ENCODE measurements at places on chromosomes 6 and 20.
A peak's percentile ranks its signal among the peaks of the same experiment; 100 is the strongest.

GRCh38 chr20:58256842-58257241 lies 28.4 kb upstream of the ANKRD60 start:
- DNase-seq: no peak

- DNase-seq: peak; percentile 10
Measured at GRCh38 chr6:14452567-14453527, 335.3 kb downstream of the CD83 start.

- no peak for DNase-seq
Measured at GRCh38 chr6:1251198-1252155, 60.4 kb upstream of the FOXQ1 start.

DNA sequence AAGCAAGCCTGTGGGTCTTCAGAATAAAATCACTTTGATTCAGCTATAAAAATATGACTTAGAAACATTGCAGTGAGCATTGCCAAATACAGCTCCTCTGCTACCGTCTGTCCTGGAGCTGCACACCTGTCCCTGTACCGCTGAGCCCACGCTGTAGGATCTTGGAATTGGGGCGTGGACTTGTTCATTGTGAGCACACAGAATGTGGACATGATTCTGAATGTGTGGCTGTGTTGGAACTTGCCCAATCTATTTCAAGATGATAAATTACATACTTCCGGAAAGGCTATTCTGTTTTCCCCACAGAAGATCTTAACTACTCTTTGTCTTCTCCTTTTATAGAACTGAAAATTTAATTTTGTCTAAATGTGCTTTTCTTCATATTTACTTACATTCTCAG lies 107.3 kb downstream of the UST start:
- DNase-seq: no peak

- no peak for DNase-seq
Measured at GRCh38 chr6:127923135-127923534, 22.3 kb upstream of the THEMIS start.

DNA sequence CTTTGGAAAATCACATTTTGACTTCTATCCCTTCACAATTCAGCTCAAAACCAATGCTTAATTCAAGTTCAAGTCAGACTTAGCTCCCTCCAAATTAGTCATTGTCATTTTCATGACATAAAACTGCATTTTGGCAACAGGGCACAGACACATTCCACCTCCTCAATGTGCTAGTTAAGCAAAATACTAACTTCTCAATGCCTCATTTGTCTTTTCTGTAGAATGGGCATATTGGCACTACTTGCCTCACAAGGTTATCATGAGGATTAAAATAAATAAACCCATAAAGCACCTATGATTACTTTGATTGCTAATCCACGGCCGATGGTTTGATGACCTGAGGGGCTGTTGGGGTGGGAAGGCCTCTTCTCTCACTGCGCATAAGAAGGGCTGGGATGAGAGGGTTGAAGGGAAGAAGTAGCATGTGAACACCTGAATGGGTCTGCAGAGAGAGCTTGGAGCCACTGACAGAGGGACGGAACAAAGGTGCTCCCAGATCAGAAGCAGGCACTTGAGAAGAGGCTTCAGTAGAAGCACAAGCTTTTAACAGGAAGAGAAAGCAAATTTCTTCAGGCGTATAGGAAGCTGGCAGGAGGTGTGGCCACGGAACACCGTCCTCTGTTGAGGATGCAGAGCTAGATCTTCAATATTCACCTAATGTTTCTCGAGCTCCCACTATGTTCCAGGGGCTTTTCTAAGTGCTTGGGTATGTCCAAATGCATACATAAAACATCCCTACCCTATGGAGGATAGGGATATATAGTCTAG lies 11.7 kb upstream of the TBC1D7 start:
- no peak for DNase-seq

DNA sequence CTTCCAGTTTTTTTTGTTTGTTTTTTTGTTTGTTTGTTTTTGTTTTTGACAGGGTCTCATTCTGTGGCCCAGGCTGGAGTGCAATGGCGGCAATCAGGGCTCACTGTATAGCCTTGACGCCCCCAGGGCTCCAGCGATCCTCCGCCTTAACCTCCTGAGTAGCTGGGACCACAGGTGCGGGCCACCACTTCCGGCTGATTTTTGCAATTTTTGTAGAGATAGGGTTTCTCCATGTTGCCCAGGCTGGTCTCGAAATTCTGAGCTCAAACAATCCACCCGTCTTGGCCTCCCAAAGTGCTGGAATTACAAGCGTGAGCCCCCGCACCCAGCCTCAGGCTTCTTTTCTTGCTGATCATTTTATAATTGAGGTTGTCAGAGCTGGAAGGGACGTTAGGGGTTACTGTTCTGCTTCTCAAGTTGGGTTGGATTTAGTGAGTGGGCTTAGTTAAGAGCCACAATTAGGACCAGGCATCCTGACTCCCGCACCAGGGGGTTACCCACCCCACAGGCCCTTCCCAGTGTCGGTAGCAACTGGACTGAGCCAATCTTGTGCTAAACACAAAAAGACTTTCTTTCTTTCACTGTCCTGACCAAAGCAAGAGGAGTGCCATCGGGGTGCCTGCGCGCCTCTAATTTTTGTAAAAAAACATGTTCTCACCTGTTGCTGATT lies 13.1 kb upstream of the ZSCAN9 start:
- no peak for DNase-seq

DNA sequence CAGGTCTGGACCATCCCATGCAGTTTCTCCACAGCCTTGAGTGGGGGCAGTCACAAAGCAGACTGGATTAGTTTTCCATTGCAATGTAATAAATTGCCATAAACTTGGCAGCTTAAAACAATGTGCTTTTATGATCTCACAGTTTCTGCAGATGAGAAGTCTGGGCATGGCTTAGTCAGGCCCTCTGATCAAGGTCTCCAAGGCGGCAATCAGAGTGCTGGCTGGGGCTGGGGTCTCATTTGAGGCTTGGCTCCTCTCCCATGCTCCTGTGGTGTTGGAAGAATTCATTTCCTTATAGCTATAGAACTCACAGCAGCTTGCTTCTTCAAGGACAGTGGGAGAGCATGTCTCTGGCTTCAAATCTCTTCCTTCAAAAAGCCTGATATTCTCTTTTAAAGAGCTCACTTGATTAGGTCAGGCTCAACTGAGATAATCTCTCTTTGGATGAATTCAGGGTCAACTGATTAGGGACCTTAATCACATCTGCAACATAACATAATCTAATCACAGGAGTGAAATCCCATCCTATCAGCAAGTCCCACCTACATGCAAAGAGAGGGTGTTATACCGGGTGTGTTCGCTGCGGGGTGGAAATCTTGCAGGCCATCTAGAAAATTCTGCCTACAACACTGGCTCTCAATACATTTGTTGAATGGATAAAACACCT lies 77.4 kb upstream of the SULF2 start:
- no peak for DNase-seq

GRCh38 chr6:28947831-28948270 lies 24.1 kb upstream of the TRIM27 start:
- no peak for DNase-seq

DNA sequence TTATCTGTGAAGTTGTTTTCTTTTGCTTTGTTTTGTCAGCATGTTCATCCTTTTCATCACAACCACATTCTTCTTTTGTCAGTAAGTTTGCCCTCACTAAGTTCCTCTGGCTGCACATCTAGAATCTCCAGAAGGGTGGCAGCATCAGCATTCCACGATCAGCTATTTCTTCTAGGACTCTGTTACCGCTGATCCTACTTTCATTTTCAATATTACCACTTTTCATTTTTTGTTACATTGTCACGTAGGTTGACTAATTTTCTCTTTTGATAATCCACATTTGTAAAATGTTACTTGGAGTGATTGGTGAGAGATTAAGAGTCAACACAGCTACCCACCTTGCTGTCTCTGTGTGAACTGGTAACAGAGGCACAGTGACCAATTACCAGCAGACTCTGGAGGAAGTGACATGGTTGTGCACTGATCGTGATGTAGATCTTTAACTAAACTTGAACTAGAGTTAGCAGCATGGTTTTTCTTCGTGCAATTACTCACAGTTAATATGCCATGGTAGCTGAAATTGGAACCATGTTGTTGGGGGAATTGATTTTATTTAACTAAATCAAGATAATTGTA lies 307.9 kb upstream of the SLC35B3 start:
- no peak for DNase-seq

DNA sequence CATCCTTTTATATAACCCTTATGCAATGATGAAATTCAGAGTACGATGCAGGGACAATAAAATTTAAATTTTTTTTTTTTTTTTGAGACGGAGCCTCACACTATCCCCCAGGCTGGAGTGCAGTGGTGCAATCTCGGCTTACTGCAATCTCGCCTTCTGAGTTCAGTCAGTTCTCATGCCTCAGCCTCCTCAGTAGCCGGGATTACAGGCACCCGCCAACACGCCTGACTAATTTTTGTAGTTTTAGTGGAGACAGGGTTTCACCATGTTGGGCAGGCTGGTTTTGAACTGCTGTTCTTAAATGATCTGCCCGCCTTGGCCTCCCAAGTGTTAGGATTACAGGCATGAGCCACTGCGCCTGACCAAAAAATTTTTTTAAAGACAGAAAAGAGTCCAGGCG lies 15.2 kb downstream of the MTO1 start:
- no peak for DNase-seq

DNA sequence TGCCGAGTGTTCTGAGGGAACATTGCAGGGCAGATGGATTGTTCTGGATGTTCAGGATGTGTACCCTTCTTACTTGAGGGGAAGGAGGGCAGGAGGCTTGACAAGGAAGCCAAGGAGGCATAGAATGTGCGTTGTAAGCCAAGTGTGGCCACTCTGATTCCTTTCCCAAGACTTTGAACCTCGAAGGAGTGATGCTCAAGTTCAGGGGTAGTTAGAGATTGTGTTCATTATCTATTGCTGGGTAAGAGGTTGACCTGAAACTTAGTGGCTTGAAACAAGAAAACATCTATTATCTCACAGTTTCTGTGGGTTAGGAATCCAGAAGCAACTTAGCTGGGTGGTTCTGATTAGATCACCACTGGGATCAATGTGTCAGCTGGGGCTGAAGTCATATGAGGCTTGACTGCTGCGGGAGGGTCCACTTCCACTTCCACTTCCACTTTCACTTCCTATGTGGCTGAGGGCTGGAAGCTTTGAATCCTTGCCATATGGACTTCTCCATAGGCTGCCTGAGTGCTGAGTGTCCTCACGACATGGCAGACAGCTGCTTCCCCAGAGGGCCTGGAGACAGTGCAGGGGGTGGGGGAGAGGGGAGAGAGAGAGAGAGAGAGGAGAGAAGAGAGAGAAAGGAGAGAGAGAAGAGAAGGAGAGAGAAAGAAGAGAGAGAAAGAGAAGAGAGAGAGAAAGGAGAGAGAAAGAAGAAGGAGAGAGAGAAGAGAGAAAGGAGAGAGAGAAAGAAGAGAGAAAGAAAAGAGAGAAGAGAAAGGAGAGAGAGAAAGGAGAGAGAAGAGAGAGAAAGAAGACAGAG lies 6.9 kb upstream of the CD40 start:
- no peak for DNase-seq

DNA sequence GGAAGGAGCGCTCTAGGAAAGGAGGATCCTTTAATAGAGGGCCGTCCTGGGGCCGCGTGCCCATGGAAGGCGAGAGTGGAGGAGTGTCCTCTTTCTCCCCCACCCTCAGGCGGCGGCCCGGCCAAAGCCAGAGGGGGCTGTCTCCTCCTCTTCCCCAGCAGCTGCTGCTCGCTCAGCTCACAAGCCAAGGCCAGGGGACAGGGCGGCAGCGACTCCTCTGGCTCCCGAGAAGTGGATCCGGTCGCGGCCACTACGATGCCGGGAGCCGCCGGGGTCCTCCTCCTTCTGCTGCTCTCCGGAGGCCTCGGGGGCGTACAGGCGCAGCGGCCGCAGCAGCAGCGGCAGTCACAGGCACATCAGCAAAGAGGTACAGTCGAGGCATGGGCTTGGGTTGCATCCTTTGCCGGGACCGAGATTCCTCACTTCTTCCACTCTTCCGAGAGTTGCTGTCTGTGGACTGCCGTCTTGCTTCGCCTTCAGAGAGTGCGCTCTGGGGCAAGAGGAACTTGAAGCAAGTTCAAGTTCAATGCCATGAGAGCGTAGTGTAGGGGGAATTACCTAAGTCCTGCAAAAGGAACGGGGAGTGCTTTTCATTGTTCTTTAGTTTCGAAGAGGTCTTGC lies at the start of gene LAMA2:
Gene LAMA2, plus strand, starts transcription at position 148 of the 621 bp plus-strand sequence. Its CDS starts 108 bp downstream, at position 256.
- DNase-seq: no peak

- DNase-seq: no peak
Measured at GRCh38 chr20:16007164-16007563, 566.1 kb downstream of the KIF16B start.

DNA sequence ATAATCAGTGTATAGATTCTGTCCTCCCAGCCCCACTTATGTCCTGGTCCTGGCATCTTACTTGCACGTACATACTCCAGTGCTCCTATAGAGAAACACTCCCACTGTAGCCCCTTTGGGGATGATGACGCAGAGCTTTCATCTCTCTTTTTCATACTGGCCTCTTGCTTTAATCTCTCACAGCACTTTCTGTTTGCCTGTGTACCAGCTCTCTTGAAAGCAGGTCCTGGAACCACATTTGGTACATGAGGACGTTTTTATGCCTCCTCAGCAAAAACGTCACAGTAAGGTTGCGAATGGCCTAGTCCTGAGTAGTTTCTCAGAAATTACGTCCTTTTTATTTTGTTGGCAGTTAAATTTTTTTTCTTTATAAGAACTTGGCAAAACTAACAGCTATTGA lies 10.8 kb downstream of the L3MBTL3 start:
- no peak for DNase-seq

GRCh38 chr20:39627765-39628164 lies 665.6 kb downstream of the DHX35 start:
- no peak for DNase-seq

- DNase-seq: no peak
Measured at GRCh38 chr20:17756529-17756928, 56.8 kb downstream of the BANF2 start.

- DNase-seq: no peak
Measured at GRCh38 chr20:33881989-33882388, 70.8 kb downstream of the CHMP4B start.

DNA sequence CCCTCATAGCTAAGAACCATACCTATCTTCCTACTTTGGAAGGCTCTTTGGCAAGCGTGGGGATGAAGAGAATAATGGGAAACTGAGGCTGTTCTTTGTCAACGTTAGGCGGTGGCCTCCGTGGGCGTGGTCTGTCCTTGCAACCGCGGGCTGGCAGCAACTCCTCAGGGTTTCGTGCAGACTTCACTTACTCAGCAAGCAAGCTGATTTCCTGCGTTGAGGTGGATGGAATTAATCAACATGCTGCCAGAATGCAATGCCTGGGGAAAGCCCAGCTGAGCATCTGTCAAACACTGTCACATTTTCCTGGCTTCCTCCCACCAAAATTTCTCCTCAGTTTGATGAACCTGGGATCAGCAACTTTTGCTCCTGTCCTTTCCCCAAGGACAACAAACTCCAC lies 9.2 kb upstream of the IL17F start:
- no peak for DNase-seq

- no peak for DNase-seq
Measured at GRCh38 chr20:10522328-10522727, 87.2 kb downstream of the SLX4IP start.

Data from stimulated activated CD8-positive, alpha-beta memory T cell treated with anti-CD3 and anti-CD28 coated beads, Interleukin-15, amount 100 ng/mL, for 4 hours (primary cell).